ENCODE measurements at places on chromosomes 3 and 15.

GRCh38 chr15:66854012-66854965 lies 152.3 kb downstream of the SMAD6 start:
- no peak for DNase-seq

DNA sequence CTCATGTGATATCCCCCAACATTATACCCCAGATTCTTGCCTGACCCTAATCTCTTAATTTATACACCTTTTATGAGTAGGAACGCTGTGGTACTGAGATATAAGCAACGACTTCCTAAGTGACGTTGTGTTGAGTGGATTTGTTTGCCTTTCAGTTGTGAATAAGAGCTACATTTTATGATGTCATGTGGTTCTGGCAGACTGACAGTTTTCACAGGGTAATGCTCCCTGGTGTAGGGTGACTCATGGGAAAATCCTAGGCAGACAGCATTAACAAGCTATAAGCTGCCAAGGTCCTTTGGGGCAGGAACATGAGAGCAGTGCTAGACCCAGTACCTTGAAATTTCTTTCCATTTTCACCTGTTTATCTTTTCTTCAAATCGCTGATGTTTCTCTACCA lies 11.2 kb downstream of the C3orf52 start:
- DNase-seq: peak; percentile 13

GRCh38 chr15:25950014-25950413 lies 86.9 kb upstream of the ATP10A start:
- no peak for DNase-seq

GRCh38 chr3:195847055-195847950 lies 35.6 kb upstream of the MUC4 start:
- no peak for DNase-seq

DNA sequence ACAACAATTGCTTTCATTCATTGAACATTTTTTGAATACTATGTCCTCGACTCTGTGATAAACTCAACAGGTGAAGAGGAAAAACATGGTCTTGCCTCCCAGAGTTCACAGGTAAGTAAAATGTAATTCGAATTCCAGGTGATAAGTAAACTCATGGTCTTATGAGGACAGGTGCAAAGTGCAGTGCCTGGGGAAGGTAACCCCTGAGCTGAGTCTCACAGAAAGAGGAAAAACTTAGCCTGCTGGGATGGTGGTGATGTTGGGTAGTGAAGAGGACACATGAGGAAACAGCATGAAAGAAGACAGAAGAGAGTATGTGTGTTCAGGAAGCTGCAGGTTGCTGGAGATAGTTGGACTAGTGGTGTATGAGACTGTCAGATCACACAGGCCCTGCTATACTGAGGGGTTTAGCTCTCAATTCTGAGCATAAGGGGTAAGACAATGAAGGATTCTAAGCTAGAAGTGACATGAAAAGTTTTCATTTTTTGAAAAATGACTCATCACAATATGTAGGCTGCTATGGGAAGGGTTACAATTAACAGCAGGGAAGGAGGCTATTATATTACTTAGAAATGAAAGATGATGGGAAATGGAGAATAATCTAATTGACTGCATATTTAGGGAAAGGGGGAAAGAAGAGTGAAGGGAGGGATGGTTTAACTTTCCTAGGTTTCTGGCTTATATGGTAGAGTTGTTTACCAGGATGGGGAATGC lies 111.3 kb downstream of the ISL2 start:
- no peak for DNase-seq

GRCh38 chr3:156516284-156516683 lies 38.6 kb downstream of the SSR3 start:
- DNase-seq: peak; percentile 75

DNA sequence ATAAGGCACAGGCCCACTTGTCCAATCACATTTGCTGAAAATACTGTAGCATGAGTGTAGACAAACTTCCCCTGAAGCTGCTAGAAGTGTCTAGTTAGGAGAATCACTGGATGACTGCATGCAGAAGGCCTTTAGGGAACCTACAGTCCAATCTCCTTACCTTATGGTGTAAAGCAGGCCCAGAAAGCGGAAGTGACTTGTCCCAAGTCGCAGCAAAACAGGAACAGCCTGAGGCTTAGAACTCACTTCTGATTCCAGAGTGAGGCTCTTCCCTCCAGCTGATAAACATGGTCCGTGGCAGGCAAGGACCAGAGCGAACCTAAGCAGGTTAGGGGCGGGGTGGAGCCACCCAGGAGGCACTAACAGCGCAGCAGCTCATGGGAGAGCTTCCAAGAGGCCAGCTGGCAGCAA lies 2.5 kb downstream of the GRAMD2A start:
- no peak for DNase-seq

- no peak for DNase-seq
These were observed 88.2 kb downstream of the IGSF11 start for GRCh38 chr3:118946449-118946848.

GRCh38 chr3:49531218-49531617 lies 23.1 kb upstream of the BSN start:
- DNase-seq: no peak

DNA sequence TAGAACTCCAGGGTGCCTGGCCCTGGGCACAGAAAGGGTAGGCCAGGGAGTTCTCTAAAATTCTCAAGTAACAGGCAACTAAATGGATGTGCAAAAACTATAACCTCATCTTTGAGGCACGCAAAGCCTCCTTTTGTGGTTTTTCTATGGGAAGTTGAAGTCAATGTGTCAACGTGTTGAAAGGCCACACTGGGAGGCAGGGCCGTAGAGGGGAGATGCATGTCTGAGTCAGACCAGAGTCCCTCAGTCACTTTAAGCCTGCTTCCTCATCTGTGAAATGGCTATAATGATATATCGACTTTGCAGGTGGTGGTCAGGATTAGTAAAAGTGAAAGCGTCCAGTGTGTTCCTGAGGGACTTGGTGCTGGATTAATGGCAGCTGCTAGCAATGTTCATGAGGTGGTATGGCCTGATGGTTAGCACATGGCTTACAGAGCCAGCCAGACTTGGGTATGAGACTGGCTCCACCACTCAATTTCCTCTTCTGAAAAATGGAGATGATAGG lies 17.0 kb downstream of the TGM5 start:
- no peak for DNase-seq

GRCh38 chr15:43521419-43521818 lies 4.0 kb downstream of the MAP1A start:
- no peak for DNase-seq

DNA sequence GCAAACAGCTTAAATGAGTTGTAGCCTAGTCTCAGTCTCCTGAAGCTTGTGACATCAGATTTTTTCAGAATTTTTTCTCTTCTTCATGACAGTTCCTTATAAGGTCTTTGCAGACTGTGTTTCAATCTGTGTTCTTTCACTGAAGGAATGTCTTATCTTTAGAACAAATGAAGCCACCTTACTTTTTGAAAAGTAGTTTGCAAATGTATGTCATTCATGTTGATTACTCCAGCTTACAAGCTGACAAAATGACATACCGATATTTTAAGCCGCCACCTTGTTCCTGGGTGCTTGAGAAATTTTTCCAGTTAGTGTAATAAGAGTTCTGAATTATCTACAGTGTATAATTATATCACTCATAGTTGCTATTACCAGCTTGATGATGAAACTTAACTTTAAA lies 57.0 kb downstream of the ASTE1 start:
- no peak for DNase-seq

GRCh38 chr3:195156286-195156890 lies 114.6 kb downstream of the XXYLT1 start:
- no peak for DNase-seq

GRCh38 chr3:171526869-171527268 lies 66.7 kb upstream of the TNIK start:
- DNase-seq: no peak

DNA sequence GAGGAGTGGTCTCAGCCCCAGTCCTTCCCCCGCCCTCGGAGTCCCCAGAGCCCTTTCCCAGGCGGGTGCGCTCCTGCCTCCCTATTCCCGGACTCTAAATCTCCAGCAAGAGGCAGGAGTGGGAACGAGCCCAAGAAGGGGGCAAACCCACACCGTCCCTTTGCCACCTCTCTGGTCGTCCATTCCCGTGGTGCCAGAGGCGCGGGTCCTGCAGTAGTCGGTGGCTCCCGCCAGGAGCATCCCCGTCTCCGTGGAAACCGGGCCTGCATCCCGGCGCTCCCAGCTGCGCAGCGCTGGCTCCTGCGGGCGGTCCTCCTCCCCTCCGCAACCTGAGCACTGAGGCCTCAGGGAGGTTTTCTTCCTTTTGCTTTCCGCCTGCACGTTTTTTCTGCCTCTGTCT lies 44.8 kb downstream of the LHFPL4 start:
- DNase-seq: peak; percentile 48

DNA sequence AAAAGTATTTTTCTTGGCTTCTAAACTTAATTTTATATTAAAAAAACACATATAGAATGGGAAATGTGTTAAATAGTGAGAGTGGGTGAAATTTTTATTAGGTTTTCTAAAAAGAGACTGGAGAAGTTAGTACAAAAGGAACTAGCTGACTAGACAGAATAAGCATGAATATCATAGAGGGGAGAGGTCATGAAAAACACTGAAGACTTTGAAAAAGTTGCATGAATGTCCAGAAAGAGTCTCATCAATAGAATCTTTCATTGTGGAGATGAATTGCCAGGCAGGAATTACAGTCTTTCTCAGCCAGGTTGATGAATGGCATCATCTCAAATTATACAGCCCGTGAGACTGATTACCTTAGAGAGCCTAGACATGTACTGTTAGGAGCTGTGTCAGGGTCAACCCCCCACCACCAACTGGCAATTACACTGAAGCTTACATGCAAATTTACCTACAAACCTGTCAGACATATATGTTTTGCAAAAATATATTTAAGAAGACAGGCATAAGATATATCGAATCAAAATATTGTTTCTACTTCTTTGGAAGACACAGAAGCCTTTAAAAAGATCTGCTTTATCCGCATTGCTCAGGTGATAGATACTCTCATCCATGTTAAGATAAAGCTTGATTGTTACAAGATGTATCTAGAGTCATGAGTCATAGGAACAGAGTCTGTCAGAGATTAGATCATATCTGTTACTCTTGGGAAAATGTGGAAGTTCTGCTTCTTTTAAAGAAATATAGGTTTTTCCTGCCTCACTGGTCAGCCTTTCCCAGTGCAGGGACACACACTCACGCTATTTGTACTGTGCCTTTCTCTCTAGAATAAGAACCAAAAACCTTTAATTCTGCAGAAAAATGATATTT lies 34.8 kb upstream of the PFN2 start:
- no peak for DNase-seq

GRCh38 chr15:90456236-90456635 lies 68.2 kb downstream of the IQGAP1 start:
- no peak for DNase-seq

DNA sequence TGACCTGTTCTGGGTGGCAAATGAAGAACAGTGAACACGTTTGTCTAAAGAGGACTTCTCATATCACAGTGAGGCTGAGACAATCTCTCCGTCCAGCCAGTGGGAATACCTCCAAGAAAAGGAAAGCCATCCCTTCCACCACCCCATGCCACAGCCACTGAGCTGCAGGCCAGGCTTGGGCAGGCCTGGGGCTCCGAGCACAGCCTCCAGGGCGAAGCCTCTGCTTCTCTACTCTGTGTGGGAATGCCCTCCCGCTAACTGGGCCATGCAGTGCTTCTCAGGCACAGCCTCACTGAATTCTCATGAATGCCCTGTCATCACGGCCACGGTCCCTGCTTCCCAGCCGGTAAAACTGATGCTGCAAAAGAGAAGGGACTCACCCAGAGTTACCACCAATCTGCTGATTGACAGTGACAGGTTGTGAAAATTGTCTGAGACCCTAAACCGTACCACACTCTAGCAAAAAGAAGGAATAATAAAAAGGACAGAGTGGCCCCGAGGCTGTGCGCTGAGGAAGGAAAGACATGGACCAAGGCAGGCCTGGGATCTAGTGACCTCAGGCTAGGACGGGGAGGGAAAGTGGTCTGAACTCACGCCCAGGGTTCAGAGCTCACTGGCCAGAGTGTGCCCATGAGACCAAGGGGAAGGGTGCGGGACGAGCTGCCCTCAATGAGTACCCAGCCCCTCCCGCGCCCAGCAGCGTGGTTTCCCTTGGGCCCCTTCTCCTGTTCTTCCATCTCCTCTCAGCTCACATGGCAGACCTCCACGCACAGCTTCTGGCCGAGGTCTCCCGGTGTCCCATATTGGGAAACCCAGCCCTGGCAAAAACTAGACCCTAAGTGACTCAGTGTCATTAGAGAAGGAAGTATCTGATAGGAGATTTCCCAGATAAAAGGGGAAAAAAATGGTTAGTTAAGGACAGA lies 52.8 kb downstream of the DHX30 start:
- DNase-seq: no peak

- DNase-seq: no peak
These were observed 22.6 kb downstream of the ADAM10 start for GRCh38 chr15:58726867-58727266.

DNA sequence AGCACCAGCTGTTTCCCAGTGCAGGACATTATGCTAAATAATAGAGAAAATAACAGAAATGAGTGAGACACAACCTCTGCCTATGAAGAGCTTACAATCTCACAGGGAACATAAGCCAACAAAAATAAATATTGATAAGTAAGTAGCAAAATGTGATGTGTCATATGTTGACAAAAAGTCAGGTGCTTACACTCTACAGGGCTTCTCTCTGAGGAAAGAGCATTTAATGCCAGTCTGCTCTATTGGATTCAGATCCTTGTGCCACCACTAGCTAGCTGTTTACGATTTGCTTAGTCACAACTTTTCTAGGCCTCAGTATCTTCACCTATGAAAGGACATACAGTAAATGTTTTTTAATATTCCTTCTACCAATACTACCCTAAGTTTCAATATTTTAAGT lies 500.9 kb upstream of the NAALADL2 start:
- DNase-seq: no peak

GRCh38 chr3:43366481-43366880 lies 80.1 kb downstream of the SNRK start:
- no peak for DNase-seq

DNA sequence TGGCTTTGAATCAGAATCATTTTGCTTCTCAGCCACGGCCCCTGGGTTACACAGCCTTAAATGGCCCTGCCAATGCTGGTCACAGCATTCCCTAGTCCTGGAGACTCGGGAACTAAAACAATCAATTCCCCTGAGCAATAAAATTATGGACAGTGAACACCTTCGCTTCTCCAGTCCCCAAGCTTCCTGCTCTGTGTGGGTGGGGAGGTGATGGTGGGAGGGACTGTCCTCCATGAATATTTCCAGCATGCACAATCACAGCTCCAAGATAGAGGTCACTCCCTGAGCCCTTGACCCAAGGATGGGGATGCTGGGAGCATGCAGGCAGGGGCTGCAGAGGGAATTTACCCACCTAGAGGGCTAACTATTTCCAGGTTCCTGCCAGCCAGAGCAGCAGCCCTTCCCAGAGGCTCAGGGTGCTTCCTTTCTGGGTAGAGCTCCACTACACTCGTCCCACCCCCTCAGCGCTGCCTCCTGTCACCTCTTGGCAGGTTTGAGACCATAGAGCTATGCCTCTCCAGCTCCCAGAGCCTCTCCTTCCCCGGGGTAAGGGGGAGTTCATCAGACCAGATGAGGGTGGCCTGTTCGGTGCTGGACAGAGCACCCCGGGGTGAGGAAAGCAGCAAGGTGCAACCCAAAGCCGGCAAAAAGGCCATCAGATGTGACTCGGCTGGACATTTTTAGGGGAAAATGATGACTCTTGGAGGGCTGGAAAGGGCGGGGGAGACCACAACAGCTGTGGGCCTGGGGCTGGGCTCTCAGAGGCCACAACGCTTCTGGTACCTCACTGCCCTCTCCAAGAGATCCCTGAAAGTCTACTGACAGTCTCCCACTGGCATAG lies 14.5 kb upstream of the CCDC33 start:
- DNase-seq: no peak

- DNase-seq: peak; percentile 13
These were observed 74.2 kb upstream of the POU1F1 start for GRCh38 chr3:87350367-87351199.

- DNase-seq: no peak
These were observed 210.9 kb upstream of the KCNMB2 start for GRCh38 chr3:178325330-178325729.

GRCh38 chr3:64311424-64312061 lies 86.3 kb upstream of the PRICKLE2 start:
- no peak for DNase-seq
